ENCODE measurements at places on chromosomes 2 and 18.
A peak's percentile ranks its signal among the peaks of the same experiment; 100 is the strongest.

DNA sequence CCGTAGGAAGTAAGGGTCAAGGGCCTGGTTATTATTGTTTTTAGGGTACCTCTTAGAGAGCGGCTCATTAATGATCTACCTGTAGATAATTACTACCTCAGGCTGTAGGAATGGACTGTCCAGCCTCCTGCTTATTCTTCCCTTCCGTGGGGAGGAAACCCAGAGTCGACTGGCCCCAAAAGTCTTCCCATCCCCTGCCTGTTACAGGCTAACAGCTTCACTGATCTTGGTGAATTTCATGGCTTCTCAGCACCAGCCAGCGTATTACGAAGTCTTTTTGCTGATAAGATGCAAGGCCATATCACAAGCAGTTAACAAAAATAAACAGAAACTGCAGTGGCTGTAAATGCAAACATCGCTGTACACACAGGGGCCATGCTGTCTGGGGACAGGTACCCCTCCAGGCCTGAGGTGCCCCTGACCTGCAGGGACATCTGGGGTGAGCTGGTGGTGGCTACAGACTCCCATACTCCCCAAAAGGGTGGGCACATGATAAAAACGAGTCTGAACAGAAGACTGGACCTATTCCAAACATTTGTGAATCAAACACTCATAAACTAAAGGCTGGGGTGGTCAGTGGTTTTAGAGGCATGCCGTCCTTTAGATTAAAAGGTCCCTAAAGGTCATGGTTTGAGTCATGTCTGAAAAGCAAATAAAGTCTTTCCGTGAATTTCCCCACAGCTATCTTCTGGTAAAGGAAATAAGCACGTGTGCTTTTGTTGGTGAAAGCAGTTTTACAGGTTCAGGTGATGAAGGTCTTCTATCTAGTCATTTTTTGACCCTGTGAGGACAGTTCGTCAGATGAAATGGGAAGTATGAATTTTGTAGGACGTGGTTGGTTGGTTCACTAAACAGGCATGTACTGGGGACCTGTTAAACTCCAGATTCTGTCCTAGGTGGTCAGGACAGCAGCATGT, 36.7 kb downstream of the TTC39C start:
- peak; percentile 53 for DNase-seq

GRCh38 chr2:183522489-183523266, 398.4 kb downstream of the NUP35 start:
- peak; percentile 43 for DNase-seq

- DNase-seq = peak; percentile 73
Measured at GRCh38 chr2:215028231-215028630, 110.2 kb downstream of the ABCA12 start.

DNA sequence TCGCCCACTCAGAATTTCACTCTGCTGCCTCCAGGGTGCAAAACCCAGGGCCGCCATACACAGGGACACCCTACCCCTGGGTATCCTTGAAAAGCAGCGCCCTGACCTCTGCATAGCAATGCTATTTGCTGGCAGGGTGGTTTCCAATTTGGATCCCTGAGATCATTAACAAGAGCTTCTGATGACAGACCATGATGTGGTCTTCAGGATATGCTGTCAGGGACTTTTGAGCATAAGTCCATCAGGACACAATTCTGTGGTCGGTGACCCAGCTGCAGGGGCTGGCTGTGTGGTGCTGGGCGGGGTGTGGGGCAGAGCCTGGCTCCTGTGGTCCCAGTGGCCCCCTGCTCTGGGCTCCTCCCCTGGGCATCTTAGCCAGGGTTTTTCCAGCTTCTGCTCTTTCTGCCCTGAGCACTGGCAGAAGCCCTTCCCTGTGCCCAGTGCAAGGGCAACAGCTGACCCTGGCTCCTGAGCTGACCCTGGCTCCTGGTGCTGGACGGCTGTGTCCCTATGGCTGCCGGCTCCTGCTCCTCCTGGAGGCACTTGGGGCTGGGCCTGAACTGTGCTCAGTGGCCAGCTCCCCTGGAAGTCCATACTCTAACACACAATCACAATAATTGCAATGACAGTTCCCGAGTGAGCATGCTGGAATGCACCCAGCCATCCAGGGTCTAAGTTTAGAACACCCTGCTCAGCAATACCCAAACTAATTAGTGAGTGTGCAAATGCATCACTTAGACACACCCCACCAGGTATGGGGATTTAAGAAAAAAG, 271.5 kb downstream of the HDAC4 start:
- DNase-seq = no peak
